Endothelial cell (in vitro differentiated cells): ENCODE measurements at places on chromosomes 13 and 19.

GRCh38 chr13:106407338-106407737 lies 128.1 kb downstream of the EFNB2 start:
- DNase-seq: no peak

- peak; percentile 54 for DNase-seq
Measured at GRCh38 chr19:12779162-12779993, 4.0 kb upstream of the HOOK2 start.

DNA sequence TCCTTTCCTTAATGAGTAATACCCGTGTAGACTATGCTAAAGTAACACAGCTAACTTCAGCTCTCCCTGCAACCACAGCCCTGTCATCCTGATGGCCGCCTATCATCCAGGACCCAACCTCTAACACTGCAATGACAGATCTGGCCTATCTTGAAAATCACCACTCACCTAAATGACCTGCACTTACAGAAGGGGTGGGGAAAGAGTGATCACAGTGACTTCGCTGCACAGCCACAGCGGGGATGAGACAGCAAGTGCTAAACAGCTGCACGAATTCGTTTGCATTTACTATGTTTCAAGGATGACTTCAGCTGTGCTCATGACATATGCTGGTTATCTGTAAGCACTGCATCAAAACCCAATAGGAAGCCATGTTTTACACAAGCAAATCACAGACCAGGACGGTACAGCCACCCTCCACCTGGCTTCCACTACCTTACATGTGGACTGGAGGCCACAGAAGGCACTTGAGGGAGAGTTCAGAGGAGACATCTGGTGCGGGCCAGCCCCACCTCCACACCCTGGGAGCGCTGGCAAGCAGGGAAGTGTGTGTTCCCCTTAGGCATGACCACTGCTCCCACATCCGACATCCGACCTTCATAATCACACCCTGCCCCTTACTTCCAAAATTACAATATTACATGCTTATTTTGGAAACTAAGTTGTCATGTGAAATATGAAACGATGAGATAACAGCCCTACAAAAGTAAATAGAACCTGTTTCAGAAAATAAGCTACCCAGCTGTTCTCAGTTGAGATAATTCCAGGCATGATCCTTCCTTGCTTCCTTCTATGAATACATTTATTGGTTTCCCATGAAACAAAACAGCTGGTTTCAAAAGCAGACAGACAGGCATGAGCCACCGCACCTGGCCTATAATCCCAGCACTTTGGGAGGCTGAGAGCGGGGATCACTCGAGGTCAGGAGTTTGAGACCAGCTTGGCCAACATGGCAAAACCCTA lies 95.7 kb downstream of the STK24 start:
- no peak for DNase-seq

DNA sequence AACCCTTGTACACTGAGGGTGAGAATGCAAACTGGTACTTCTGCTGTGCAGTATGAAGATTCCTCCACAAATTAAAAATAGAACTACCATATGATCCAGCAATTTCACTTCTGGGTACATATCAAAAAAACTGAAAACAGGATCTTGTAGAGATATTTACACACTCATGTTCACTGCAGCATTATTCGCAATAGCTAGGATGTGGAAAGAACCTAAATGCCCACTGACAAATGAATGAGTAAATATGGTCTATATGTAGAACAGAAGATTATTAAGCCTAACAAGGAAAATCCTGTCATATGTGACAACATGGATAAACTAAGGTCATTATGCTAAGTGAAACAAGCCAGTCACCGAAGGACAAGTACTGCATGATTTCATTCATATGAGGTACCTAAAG lies 304.7 kb downstream of the ENOX1 start:
- DNase-seq: no peak

- DNase-seq: no peak
Measured at GRCh38 chr19:5439452-5439851, 15.8 kb upstream of the ZNRF4 start.

- no peak for DNase-seq
Measured at GRCh38 chr19:4843647-4843965, 12.1 kb upstream of the TICAM1 start.

DNA sequence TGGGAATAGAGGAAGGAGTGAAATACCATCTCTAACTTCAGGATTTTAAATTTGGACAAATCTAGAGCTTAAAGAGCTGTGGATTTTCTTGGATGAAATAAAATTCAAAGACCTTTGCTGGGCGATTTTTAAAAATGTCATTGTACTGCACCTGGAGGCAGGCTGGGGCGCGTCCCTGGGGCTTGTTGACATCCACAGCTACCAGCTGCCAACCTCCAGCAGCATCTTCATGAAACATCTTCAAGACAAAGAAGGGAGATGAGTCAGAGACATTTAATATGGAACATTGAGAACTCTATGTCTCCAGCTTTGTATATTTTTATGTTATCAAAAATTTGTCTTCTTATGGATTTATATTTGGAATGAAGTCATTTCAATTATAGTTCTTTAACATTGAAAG lies 132.5 kb downstream of the NALCN start:
- DNase-seq: no peak

DNA sequence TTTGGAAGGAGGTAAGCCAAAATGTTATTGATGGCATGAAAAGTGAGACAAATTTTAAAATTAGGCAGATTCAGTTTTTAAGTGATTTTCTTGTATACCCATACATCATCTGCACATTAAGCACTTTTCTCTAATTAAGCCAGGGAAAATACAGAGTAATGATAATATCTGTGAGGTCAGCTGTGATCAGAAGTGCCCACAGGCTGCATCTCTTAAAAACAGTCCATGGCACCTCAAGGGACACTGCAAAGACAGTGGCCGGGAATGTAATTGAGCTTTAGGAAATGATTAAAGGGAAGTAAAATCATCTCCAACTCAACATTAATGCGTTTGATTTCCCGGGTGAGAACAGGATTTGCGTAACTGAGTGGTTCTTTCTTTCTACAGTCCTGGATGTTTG lies 2.0 kb downstream of the COL4A1 start:
- no peak for DNase-seq

- DNase-seq: peak; percentile 13
Measured at GRCh38 chr13:51148223-51148951, 37.3 kb upstream of the C13orf42 start.

GRCh38 chr13:99087954-99088491 lies 110.2 kb upstream of the DOCK9 start:
- no peak for DNase-seq

DNA sequence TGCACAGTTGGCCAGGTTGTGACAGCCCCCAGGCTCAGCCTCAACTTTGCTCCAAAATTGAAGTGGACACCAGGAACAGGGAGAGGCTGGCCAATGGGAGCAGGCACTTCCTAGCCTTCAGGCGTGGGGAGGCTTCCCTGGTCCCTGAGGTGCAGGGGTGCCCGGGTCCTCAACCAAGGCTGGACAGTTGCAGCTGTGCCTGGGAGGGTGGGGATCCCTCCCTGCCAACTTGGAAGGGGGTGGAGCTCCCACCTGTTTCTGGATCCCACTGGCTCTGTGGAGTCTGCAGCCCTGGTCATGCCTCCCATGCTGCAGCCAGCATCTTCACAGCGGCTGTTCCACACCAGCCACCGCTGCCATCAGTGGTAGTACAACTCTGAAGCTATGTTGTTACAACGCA lies 502.8 kb upstream of the SLITRK5 start:
- no peak for DNase-seq

DNA sequence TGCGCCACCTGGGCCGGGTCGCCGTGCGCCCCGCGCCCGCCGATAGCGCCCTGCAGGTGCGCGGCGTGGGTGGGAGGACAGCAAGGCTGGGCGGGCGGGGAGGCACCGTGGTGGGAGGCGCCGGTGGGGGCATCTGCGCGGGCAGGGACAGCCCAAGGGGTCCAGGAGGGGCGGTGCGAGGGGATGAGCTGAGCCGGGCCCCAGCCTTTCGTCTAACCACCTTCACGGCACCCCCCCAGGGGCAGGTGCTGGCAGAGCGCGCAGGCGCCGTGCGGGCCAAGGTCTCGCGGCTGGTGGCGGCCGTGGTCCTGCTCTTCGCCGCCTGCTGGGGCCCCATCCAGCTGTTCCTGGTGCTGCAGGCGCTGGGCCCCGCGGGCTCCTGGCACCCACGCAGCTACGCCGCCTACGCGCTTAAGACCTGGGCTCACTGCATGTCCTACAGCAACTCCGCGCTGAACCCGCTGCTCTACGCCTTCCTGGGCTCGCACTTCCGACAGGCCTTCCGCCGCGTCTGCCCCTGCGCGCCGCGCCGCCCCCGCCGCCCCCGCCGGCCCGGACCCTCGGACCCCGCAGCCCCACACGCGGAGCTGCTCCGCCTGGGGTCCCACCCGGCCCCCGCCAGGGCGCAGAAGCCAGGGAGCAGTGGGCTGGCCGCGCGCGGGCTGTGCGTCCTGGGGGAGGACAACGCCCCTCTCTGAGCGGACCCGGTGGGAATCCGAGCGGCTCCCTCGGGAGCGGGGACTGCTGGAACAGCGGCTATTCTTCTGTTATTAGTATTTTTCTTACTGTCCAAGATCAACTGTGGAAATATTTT lies 3.1 kb downstream of the KISS1R start:
- DNase-seq: no peak

DNA sequence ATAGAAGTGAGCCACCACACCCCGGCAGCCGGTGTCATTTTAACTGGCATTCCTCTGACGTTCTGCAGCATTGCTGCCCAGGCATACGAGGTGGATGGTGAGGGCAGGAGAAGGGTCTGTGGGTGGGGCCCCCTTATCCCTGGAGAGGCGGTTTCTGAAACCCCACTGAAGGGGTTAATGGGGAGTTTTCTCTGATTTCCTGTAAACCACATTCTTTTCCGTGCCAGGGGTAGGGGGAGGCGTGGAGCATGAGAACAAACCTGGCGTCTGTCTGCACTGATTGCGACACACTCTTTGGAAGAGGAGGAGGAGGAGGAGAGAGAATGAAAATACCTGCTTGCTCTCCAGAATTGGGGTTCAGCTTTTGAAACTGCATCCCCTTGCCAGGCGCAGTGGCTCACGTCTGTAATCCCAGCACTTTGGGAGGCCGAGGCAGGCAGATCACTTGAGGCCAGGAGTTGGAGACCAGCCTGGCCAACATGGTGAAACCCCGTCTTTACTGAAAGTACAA lies 2.7 kb upstream of the C3 start:
- DNase-seq: no peak

- no peak for DNase-seq
Measured at GRCh38 chr13:77065461-77066147, 38.6 kb upstream of the FBXL3 start.

DNA sequence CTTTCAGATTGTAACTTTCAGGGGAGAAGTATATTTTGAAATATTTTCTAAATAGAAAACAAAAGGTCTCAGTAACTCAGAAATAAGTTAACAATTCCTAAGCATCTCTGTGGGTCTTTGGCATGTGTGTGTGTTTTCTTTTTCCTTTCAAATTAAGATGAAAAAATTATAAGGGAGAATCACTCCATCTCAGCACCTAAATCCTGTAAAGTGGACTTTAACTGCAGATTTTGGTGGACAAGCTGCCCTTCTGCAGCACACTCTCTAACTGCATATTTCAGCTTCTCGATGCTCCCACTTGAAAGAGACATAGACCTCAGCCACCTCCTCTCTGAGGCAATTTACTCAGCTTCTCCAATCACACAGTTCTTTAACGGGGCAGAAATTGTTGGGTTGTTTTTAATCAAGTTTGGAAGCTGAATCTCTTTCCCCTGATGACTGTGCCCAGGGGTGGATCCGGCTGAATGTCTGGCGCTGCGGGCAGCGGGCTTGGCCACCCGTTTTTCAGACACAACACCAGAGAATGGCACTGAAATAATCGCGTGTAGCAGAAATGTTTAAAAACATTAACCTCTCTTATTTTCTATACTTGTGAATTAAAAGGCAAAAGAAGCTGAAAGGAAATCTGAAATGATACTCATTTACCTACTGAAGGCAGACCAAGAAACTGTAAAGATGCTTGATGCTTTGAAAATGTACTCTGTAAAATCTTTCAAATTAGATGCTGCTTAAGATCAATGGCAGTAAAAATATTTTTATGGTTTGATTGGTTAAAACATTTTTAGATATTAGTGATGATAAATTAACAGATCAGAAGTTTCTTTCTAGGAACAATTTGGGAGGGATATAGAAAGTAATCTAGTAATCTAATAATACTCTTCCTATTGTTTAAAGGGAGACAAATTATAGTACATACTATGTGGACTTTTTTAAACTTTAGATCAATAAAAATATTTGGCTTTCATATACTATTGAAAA lies 12.4 kb downstream of the ZIC2 start:
- no peak for DNase-seq

DNA sequence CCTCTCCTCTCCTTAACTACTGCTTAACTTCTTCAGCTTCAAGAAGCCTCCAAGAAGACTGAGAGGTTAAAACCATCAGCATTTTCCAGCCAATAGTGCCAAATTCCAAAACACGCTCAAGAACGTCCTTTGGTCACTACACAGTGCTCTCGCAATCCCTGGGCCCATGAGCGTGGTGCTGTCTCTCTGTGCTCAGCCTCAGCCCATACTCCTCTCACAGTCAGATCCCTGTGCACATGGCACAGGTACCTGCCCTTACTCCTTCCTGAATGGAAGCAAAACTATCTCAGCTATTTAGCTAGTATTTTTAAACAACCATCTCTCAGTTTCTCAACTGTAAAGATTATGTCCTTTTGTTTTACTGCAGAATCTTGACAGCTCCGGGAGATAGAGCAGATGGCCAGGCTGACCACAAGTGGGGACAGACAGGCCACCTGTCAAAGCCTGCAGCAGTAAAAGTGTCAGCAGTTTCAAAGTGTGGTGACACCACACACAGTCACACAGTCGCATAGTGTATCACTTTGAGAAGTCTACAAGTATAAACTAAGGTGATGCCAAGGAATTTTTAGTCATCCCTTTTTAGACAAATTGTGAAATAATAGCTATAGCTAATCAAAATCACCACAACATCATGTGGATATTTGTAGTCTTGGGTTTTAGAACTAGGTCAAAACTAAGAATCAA lies 35.7 kb downstream of the DZIP1 start:
- no peak for DNase-seq

GRCh38 chr19:16886305-16886880 lies 2.4 kb upstream of the F2RL3 start:
- DNase-seq: no peak

- no peak for DNase-seq
Measured at GRCh38 chr13:105231579-105231978, 1303.9 kb downstream of the EFNB2 start.

GRCh38 chr13:43783820-43784219 lies 3.0 kb downstream of the ENOX1 start:
- peak; percentile 51 for DNase-seq

- no peak for DNase-seq
Measured at GRCh38 chr13:106721599-106721998, 153.7 kb upstream of the ARGLU1 start.

- no peak for DNase-seq
Measured at GRCh38 chr13:72754111-72754510, 26.4 kb downstream of the BORA start.

- no peak for DNase-seq
Measured at GRCh38 chr19:31252441-31252840, 96.8 kb downstream of the TSHZ3 start.

- no peak for DNase-seq
Measured at GRCh38 chr19:720345-721160, 11.8 kb downstream of the PALM start.

GRCh38 chr13:114126789-114127472 lies 5.5 kb downstream of the RASA3 start:
- no peak for DNase-seq

- DNase-seq: no peak
Measured at GRCh38 chr19:3467437-3468198, 12.7 kb downstream of the SMIM24 start.

GRCh38 chr13:109165417-109165904 lies 536.0 kb downstream of the MYO16 start:
- no peak for DNase-seq

- DNase-seq: no peak
Measured at GRCh38 chr19:6211632-6212402, 68.0 kb downstream of the MLLT1 start.
